NCI-H146 (cell line): ENCODE measurements at places on chromosomes 13 and 19.
A peak's percentile ranks its signal among the peaks of the same experiment; 100 is the strongest.

DNA sequence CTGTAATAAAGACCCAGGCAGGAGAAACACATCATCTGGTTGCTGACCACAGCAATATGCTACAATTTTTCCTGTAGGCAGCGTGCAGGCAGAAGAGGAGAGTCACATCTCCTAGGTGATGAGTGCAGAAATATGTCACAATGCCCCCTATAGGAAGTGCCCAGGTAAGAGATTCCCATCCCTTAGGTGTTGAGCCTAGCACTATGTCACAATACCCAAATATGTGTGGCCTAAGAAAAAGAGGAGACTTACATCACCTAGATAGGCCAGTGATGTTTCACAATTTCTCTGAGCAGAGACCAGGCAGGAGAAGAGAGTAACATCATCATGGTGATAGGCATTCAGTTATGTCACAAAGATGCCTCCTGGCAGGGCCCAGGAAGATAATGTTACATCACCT is 49.4 kb upstream of the ZNF728 start:
- DNase-seq, result no peak

- DNase-seq, result peak; percentile 96
Measured at GRCh38 chr13:101917475-101917810, 465.0 kb downstream of the ITGBL1 start.

DNA sequence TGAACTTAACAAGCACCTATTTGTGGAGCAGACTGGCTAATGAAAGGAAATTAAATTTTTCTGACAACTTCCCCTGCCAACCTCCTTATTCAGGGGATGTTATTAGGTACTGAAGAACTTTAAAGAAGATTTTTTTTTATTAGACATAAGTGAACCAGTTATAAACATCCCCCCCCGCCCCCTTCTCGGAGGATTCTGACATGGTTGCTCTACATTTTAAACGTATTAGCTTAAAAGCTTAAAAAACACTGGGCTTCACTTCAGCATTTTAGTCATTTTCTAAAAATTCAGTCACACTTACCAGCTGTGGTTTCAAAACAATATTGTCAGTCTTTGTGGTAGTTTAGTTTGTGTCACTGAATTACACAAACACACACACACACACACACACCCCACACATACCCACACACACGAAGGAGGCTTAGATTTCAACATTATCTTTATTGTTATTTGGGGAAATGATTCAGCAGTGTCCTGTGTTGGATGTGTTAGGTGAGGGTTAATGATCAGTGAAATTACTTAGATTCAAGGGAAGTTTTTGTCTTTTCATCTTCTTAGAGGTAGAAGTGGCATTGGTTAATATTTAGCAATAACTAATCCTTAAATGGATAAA is 145.7 kb downstream of the PCCA start:
- no peak for DNase-seq

DNA sequence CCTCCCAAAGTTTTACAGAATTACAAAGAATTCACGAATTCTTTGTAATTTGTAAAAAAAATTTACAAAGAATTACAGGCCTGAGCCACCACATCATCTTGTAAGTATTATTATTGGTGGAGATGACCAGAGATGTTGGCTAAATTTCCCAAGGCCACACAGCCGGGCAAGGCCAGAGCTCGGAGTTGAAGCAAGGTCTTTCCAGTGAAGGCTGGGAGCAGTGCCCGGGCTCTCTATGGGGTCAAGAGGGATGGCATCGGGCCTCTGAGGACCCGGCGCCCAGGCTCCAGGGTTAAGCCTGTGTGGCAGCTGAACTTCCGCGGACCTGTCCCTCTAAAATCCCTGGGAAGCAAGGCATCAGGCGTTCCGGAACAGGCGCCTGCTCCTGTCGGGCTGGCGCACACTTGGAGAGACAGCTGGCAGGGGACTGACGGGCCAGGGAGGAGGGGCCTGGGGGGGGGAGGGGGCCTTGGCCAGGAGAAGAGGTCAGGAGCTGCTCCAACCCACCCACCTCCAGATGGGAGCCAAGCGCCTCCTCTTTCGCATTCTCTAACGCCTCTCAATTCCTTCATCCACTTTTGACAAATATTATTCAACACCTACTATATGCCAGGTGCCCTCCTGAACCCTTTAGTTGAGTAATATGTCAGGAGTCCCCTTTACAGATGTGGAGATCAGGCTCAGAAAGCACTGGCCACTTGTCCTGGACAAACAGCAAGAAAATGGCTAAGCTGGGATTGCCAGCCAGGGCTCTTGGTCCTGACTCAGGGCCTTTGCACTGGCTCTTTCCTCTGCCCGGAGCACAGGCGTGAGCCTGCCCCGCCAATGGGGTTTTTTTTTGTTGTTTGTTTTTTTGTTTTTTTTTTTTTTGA is 36.8 kb upstream of the SEMA6B start:
- no peak for DNase-seq

DNA sequence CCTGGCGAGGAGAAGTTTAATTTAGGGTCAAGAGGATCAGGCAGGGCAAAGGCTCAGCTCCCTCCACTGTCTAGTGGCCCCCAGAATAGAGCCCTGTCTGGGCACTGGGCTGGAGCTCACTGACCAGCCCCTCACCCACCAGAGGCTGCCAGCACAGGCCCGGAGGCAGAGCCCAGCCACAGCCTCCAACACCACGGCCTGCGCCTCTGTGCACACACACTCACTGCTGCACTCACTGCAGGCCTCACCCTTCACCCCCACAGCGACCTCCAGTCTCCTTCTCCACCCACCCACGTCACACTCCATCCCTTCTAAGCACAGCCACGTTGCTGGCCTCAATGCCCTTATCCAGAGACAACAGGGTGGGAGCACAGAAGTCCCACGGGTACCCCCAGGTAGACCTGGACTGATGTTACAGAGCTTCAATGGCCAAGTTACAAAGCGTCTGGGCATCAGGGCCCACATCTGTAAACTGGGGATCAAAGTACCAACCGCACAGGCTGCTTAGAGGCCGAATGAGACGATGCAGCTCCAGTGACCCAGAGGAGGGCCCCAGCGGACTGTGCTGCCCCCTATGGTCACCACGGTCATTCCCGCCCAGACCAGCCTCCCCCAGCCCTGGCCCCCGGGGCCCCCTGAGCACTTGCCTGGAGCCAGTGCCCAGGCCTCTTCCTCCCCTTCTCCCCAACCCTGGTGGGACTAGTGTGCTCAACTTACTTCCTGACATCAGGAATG is 4.5 kb upstream of the PRKD2 start:
- DNase-seq, result no peak

- DNase-seq, result no peak
Measured at GRCh38 chr13:69720278-69720983, 387.2 kb upstream of the ATXN8OS start.

- peak; percentile 86 for DNase-seq
Measured at GRCh38 chr13:110490009-110490770, 71.3 kb downstream of the RAB20 start.

- peak; percentile 91 for DNase-seq
Measured at GRCh38 chr13:33610438-33611120, 207.4 kb upstream of the RFC3 start.

- no peak for DNase-seq
Measured at GRCh38 chr19:51271067-51271466, 20.2 kb downstream of the SIGLECL1 start.

DNA sequence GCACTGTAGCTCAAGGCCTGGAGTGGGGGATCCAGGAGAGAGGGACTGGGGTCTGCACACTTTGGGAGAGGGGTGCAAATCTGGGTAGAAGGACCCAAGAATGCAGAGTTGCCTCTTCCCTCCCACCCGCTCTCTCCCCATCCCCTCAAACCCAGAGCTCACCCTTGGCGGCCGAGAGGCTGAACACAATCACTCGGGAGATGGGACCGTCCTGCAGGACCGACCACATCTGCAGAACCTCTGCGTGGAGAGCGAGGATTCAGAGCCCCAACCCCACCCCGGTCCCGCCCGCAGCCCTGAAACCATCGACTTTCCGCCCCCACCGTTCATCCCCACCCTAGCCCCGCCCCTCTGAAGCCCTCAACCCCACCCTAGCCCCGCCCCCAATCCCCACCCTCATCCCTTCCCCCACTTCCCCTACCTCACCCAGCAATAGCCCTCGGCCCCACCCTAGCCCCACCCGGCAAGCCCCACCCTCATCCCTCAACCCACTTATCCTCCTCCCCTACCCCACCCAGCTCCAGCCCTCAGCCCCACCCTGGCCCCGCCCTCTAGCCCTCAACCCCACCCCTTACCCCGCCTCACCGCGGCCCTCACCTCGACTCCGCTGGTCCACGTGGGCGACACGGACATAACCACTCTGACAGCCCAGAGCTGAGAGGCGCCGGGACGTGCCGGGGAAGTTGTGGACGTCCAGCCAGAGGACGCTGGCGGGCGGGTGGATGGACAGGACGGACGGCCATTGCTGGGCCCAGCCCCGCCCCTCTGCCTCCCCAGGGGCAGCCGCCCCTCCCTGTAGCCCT is 4.1 kb downstream of the KPTN start:
- peak; percentile 56 for DNase-seq

GRCh38 chr19:35509861-35510625 is 3.4 kb downstream of the DMKN start:
- peak; percentile 64 for DNase-seq

DNA sequence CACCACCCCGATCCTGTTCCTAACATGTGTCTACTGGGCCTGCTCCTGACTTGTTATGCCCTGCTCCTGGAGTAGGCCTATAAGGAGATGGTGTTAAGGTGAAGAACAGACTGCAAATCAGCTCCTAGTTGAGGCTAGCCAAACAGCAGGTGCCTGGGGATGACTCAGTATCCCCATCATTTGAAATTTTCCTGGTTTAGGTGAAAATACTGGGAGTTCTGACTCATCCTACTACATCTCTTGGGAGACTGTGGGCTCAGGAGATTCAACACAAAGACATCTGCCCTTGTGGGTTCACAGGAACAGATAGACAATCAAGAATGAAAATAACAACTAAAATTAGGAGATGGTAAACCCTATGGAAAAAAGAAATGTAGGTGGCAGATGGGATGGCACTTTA is 41.2 kb downstream of the BRD4 start:
- DNase-seq, result no peak

GRCh38 chr19:48004236-48004635 is 9.8 kb downstream of the ELSPBP1 start:
- DNase-seq, result no peak

DNA sequence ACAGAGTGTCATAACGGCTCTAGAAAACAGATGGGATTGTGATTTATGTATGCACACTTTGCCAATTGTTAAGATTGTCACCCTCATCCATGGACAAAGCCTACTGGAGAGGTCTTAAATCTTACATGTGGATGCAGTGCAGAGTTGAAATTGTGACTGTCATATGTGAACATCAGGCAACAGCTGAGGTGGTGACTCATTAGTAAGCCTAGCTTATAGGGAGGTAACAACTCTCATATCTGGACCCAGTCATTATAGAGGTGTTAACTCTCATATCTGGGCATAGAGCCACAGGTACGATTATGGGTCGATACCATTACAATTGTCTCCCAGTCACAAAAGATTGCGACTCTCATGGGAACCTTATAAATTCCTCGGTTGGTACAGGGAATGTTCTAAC is 29.8 kb upstream of the ZNF254 start:
- no peak for DNase-seq

GRCh38 chr19:35908973-35909683 is 1.0 kb upstream of the TYROBP start:
- DNase-seq, result no peak

DNA sequence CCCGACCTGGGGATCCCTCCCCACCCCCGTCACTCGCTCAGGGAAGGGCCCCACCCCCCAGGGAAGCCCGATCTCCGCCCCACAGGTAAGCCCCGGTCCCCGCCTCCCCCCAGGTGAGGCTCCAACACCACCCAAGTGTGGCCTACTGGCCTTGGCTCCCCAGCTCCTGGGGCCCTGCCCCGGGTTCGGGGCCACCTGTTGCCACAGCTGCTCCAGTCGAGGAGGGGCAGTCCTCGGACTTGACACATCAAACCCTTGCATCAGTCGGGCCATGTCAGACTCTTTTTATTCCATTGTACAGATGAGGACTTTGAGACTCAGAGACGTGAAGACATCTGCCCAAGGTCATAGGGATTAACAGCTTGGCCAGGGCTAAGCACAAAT is 512 bp downstream of the CC2D1A start:
- peak; percentile 74 for DNase-seq

GRCh38 chr13:110268576-110269185 is 38.3 kb downstream of the COL4A1 start:
- no peak for DNase-seq

GRCh38 chr19:2048959-2049740 is 1.9 kb downstream of the MKNK2 start:
- DNase-seq, result no peak
